Large intestine (tissue), 12 donors: ENCODE measurements at places on chromosomes 6 and 20. TPM values are rescaled to one million over a fixed set of nuclear protein-coding genes. Genes with fewer than 3 reads are reported as not detected.

- no peaks in the 10 kb centered on the region for H3K36me3 ChIP-seq
- no peak for DNase-seq
- no peak overlapping the region for H3K4me3 ChIP-seq
- H3K27me3 ChIP-seq, result no peaks in the 10 kb centered on the region
- H3K4me1 ChIP-seq, result no peaks in the 10 kb centered on the region
- no peak overlapping the region for H3K27ac ChIP-seq
Measured at GRCh38 chr6:165082636-165083035, 226.8 kb downstream of the C6orf118 start.

MCHR2 gene
- polyA plus RNA-seq, result 0.04 TPM

- H3K27ac ChIP-seq, result no peak overlapping the region
- H3K4me1 ChIP-seq, result no peaks in the 10 kb centered on the region
- no peak overlapping the region for H3K4me3 ChIP-seq
Measured at GRCh38 chr6:127276331-127276730, 9.7 kb downstream of the RNF146 start.

DNA sequence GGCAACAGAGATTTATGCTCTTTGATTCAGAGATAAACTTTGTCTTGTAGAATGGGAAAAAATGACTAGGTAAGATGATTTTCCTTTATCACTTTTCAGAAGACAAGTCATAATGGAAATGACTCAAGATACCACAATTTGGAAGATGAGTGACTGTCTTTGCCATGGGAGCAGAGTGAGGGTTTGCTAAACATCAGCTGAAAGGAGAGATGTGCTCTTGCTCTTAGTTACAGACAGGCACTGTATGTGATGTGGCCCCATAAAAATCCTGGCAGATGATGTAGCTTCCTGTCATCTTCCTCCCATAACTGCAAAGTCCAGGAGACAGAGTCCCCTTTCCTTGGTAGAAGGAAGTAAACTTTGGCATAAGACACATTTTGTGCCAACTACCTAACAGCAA is 47.6 kb downstream of the BACH2 start:
- DNase-seq, result no peak
- no peaks in the 10 kb centered on the region for H3K27me3 ChIP-seq
- H3K27ac ChIP-seq, result no peak overlapping the region
- H3K36me3 ChIP-seq, result no peaks in the 10 kb centered on the region

DNA sequence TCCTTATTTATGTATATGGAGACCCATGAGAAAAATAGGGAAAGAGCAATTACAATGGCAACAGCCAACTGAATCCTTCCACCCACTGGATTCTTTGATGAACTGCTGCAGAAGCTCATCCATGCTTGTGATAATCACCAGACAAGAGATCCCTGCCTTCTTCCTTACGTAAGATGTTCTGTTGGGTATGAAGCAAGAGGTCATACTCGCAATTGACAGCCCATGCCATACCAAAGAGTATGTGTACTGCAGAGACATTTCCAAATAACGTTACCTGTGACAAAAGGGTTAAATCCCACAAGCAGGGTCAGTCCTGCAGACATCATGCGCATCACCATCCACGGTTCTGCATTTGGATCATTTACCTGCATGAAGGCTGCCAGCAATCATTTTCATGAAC is 27.8 kb downstream of the ELOVL5 start:
- no peaks in the 10 kb centered on the region for H3K36me3 ChIP-seq
- no peak overlapping the region for H3K4me3 ChIP-seq
- H3K27ac ChIP-seq, result no peak overlapping the region

DNA sequence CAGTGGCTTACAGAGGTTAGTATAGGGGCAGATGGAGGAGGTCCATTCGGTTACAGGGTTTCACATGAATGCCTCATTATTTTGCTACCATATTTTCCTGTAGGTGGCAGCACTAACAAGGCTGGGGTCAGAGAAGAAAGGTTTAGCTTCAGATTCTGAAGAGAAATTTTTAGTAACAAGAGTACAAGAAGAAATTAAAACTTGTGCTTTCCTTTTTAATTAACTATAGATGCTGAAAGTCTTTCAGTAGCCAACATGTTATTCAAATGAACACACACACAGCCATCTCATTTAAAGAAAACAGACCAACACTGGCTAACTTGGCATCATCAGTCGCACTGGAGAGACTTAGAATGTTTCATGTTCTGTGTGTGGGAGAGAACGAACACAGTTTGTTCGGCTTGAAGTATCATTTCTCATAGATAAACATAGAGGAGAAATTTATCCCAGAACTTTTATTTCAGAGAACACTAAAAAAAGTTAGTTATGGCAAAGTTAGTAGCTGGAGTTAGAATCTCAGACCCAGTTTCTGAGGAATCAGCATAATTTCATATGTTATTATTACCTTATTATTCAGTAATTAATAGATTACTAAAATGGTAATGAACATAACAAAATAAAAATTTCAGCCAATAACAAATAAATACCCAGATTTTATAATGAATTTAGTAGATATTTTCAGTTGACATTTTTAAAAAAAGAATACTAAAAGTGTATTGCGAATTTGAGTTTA is 314.0 kb upstream of the RSPO3 start:
- H3K27ac ChIP-seq, result no peak overlapping the region
- no peak overlapping the region for H3K4me3 ChIP-seq
- DNase-seq, result peak; percentile 12
- H3K36me3 ChIP-seq, result no peaks in the 10 kb centered on the region
- no peaks in the 10 kb centered on the region for H3K27me3 ChIP-seq

GGTLC1 gene
- 0.16 TPM for polyA plus RNA-seq

ECT2L gene
- polyA plus RNA-seq, result 0.13 TPM

GRCh38 chr20:63940472-63941266 is 15.5 kb downstream of the UCKL1 start:
- no peak for DNase-seq
- H3K27ac ChIP-seq, result no peak overlapping the region
- no peak overlapping the region for H3K4me3 ChIP-seq
- peaks cover 4% of the 10 kb centered on the region for H3K4me1 ChIP-seq
- H3K27me3 ChIP-seq, result no peaks in the 10 kb centered on the region

DNA sequence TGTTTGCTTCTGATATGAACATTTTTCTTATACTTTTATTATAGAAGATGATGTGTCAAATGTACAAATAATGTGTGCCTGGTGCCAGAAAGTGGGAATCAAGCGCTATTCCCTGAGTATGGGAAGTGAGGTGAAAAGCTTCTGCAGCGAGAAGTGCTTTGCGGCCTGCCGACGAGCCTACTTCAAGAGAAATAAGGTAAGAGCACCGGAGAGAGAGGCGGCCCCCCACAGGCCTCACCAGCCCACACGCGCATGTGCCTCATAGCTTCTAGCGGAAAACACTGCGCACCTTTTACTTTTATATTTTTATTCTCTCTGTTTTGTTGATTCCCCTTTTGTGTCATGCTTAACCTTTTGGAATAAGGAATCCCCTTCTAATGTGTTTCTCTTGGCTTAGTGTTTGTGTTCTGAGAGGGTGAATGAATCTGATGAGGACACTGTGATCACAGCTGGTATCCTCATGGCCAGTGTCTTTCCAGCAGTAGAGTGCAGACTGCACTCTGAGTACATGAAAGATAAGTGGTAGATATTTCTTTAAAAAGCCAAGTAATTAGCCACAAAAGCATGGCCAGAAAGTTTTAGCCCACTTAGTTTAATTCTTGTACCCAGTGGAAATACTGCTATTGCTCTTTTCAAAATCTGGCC is 43.6 kb downstream of the SOBP start:
- DNase-seq, result no peak
- no peak overlapping the region for H3K4me3 ChIP-seq
- H3K4me1 ChIP-seq, result no peaks in the 10 kb centered on the region
- no peak overlapping the region for H3K27ac ChIP-seq
- no peaks in the 10 kb centered on the region for H3K36me3 ChIP-seq

DNA sequence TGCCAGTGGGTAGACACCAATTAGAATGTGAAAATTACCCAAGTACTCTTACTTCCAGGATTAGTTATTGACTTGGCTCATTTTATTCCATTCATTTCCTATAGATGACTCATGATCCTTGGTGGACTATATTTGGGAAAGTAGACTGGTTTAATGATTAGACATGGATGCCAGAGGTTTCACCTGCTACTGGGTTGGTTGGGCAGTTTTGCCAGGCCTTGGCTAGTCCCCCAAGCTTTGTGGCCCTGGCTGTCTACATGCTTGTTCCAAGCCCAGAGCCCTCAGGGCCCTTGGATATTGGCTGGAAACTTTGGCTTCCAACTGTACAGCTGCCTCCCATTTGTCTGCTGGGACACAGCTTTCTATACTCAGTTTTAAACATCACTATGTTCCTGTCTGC is 104.1 kb downstream of the ZFP64 start:
- no peaks in the 10 kb centered on the region for H3K4me1 ChIP-seq
- H3K4me3 ChIP-seq, result no peak overlapping the region
- peaks cover 7% of the 10 kb centered on the region for H3K36me3 ChIP-seq
- no peaks in the 10 kb centered on the region for H3K27me3 ChIP-seq
- DNase-seq, result no peak

LTA gene
- 0.96 TPM for polyA plus RNA-seq

ERVFRD-1 gene
- 1.3 TPM for polyA plus RNA-seq

GRCh38 chr6:11324453-11325015 is 92.1 kb upstream of the NEDD9 start:
- no peaks in the 10 kb centered on the region for H3K36me3 ChIP-seq
- no peaks in the 10 kb centered on the region for H3K27me3 ChIP-seq
- H3K4me3 ChIP-seq, result no peak overlapping the region
- no peak for DNase-seq

- no peaks in the 10 kb centered on the region for H3K4me1 ChIP-seq
- no peaks in the 10 kb centered on the region for H3K27me3 ChIP-seq
- no peak overlapping the region for H3K4me3 ChIP-seq
Measured at GRCh38 chr20:18094191-18094590, 36.5 kb upstream of the OVOL2 start.

FAM83C gene
- 0.01 TPM for polyA plus RNA-seq

GRCh38 chr6:63245909-63246308 is 34.6 kb downstream of the FKBP1C start:
- no peak overlapping the region for H3K27ac ChIP-seq
- H3K4me3 ChIP-seq, result no peak overlapping the region
- H3K36me3 ChIP-seq, result no peaks in the 10 kb centered on the region
- no peak for DNase-seq

ENPP3 gene
- polyA plus RNA-seq, result 43.7 TPM

DNA sequence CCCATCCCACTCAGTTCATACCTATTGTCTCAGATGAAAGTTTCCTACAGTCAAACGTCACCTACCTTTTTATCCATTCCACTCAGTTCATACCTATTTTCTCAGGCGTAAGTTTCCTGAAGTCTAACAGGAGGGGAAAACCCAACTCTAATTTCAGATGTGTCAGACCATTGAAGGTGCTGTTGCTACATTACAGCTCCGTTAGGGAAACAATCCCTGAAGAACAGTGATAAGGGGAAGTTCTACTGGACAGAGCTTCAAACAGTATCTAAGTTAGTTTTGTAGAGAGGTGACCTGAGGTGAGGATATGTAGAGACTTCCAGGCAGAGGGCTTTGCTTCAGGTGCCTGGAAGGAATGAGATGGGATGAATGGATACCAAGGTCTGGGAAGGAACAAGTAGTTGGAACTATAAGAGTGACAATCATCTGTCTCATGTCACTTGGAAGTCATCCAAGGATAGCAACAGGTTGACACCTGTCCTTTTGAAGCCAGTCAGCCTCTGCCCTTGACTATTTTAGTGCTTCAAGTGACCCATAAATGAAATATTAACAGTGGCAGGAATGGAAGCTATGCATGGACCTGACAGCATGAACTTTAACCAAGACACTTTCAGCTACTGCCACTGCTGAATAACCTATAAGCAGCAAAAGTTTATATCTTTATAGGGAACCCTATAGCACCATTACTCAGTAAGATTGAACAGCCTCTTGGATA is 191.6 kb upstream of the MOCS1 start:
- H3K4me3 ChIP-seq, result no peak overlapping the region
- H3K4me1 ChIP-seq, result no peaks in the 10 kb centered on the region
- DNase-seq, result peak; percentile 61

GRCh38 chr20:63254232-63254605 is at the start of gene NKAIN4:
TSS of gene NKAIN4 (minus strand) at chr20:63254463. CDS start at chr20:63254450, 13 bp downstream.
- H3K4me1 ChIP-seq, result peaks cover 12% of the 10 kb centered on the region
- H3K27me3 ChIP-seq, result peaks cover 44% of the 10 kb centered on the region
- peak within 1 kb of the TSS; percentile 16 for H3K4me3 ChIP-seq
- H3K36me3 ChIP-seq, result no peaks in the 10 kb centered on the region

DNA sequence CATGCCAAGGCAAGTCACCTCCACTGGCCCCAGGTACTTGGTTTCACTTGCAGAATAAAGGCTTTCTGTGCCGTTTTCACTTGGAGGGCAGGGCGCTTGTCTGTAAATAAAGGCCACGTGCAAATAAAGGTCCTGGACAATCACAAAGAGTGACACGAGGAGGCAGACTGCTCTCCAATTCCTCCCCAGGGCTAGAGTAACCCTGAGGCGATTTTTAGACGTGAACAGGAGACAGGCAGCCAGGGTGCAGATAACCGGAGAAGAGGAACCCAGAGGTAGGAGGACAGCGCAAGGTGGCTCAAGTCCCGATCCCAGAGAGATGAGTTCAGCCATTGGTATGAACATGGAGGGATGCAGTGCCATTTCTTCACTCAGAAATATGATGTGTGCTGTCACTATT is 327.4 kb downstream of the KIF16B start:
- H3K27me3 ChIP-seq, result peaks cover 2% of the 10 kb centered on the region
- no peaks in the 10 kb centered on the region for H3K4me1 ChIP-seq
- DNase-seq, result no peak
- no peak overlapping the region for H3K27ac ChIP-seq
- H3K4me3 ChIP-seq, result no peak overlapping the region

UNC5CL gene
- polyA plus RNA-seq, result 164 TPM

- no peak overlapping the region for H3K27ac ChIP-seq
- H3K27me3 ChIP-seq, result no peaks in the 10 kb centered on the region
- H3K36me3 ChIP-seq, result no peaks in the 10 kb centered on the region
- H3K4me3 ChIP-seq, result no peak overlapping the region
- no peaks in the 10 kb centered on the region for H3K4me1 ChIP-seq
Measured at GRCh38 chr6:72080260-72080941, 194.1 kb downstream of the RIMS1 start.

GRCh38 chr6:104068281-104068680 is 791.4 kb downstream of the HACE1 start:
- no peaks in the 10 kb centered on the region for H3K36me3 ChIP-seq
- H3K27me3 ChIP-seq, result no peaks in the 10 kb centered on the region
- DNase-seq, result no peak
- H3K4me1 ChIP-seq, result no peaks in the 10 kb centered on the region
- H3K4me3 ChIP-seq, result no peak overlapping the region

HAO1 gene
- not detected for polyA plus RNA-seq
